Activated T-cell treated with anti-CD3 and anti-CD28 coated beads for 24 hours (primary cell): ENCODE measurements at places on chromosomes 5 and 9.
A peak's percentile ranks its signal among the peaks of the same experiment; 100 is the strongest.

GRCh38 chr9:126049896-126050604, 276.6 kb upstream of the MVB12B start:
- no peak for DNase-seq

GRCh38 chr9:97293818-97294217, 13.6 kb upstream of the CCDC180 start:
- DNase-seq, result no peak

- no peak for DNase-seq
Measured at GRCh38 chr5:151572657-151573368, 18.3 kb downstream of the FAT2 start.

- DNase-seq, result no peak
Measured at GRCh38 chr9:136358888-136359287, 4.7 kb downstream of the DNLZ start.

GRCh38 chr9:117720555-117720954, 16.4 kb downstream of the TLR4 start:
- no peak for DNase-seq

GRCh38 chr9:27154908-27155307, 45.9 kb downstream of the TEK start:
- no peak for DNase-seq

GRCh38 chr5:87400305-87400899, 12.3 kb downstream of the CCNH start:
- no peak for DNase-seq

GRCh38 chr5:82327941-82328340, 49.8 kb upstream of the RPS23 start:
- DNase-seq, result no peak

DNA sequence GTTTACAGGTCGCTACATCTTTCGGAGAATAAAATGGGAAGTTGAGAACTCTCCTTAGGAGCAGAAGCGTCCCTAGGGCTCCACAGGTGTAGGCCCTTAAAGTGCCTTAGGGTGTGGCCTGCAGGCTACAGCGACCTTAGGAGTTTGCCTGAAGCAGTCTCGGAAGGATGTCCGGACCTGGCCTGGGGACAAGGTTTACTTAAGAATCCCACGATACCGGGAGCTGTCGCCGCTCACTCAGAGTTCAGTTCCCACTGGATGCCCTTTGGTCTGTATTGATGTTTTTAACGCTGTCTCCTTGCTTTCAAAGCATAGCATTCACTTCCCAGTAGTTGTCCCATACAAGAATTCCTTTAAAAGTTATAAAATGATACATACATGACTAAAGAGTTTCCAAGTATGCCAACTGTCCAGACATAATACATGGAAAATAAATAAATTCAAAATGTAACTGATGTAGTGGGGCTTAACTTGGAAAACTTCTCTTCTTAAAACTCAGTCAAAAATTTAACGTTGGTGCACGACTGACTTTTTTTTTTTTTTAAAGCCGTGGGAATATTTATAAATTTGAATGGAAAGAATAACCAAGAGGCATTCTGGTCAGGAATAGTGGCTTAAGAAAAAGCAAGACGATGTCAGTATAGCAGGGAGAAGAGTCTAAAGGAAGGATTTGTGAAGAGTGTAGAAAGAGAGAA, 848 bp downstream of the RAD50 start:
- peak; percentile 19 for DNase-seq

GRCh38 chr5:127909066-127909465, 174.5 kb upstream of the SLC12A2 start:
- no peak for DNase-seq

- no peak for DNase-seq
Measured at GRCh38 chr5:62956597-62956996, 378.0 kb downstream of the LRRC70 start.

- DNase-seq, result no peak
Measured at GRCh38 chr5:81854915-81855314, 104.0 kb upstream of the SSBP2 start.

- no peak for DNase-seq
Measured at GRCh38 chr5:71864730-71865601, 145.9 kb downstream of the CARTPT start.

- DNase-seq, result no peak
Measured at GRCh38 chr5:83097689-83098231, 20.4 kb downstream of the XRCC4 start.

DNA sequence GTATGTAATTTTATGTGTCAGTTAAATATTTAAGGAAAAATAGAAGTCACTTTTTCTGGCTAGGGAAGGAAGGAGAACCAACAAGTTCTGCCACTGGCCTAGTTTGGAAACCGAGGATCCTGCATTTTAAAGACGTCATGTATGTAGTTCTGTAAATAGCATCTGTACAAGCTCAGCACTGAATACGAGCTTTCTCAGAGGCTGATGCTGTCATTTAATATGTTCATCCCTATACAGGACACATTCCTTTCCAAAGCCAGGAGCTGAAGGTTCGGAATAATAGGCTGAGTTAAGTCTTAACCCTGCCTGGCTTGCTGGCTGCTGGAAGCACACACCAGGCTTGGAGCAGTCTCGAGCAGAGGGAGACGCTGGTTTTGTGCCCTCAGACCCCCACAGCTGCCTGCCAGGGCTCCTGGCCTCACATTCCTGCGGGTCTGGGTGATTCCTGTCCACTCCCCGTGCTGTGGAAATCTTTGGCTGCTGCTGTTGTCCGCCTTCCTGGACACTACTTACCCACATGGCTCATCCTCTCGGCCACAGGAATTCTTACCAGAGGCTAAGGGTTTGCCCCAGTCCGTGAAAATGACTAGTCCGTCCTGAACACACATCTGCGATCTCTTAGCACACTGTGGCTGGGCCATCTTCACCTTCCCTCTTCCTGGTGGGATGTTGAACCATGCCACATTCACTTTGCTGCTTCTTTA, 36.6 kb downstream of the SLC46A2 start:
- no peak for DNase-seq

GRCh38 chr9:89513837-89514236, 15.9 kb upstream of the SEMA4D start:
- no peak for DNase-seq

GRCh38 chr5:167688341-167689130, 602.9 kb upstream of the WWC1 start:
- no peak for DNase-seq

DNA sequence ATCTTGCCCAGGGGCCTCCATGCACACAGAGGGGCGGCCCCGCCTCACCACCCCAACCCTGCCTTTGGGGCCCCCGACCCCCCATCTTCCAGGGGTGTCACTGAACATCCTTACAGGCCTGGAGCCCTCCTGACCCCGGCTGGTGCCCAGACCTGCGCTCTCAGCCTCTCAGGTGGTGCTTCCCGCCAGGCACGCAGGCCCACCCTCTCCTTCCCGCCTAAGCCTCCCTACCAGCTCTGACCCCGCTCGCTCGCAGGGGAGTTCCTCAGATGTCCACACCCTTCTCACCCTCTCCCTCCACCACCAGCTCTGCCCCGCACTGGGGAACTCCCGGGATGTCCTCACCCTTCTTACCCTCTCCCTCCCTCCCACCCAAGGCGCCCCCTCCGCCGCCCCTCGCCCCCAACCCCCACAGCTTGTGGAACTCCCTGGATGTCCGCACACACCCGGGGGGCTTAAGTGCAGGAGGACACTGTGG, 12.3 kb upstream of the QRFP start:
- no peak for DNase-seq

GRCh38 chr5:154840435-154841272, 9.7 kb downstream of the FAXDC2 start:
- no peak for DNase-seq

DNA sequence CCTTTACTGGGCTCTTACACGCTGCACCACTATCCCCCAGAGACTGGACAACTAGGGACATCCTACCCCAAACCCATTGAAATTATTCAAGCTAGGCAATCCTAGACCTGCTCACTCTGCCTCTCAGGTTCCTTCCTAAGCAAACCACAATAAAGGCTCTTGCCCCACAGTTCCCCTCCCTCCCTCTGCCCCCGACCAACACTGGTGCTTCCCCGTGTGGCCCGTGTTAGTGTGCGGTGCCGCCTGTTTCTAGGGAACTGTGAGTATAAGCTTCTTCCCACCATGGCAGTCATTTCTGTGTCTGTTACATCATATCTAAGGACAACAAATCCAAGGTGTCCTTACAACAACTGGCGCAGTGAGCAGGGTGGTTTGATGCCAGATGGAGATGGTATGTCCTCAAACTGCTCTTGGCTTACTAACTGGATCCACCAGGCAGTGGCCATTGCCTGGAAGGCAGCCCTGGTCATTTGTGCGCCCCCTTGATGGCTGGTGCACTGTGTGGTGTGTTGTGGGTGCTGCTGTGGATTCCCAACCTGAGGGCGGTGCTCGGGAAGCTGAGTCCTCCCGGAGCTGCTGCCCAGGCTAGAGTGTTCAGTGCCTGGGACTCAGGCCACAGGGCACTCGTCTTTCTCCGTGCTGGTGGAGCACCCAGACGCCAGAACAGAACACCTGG, 8.4 kb upstream of the MXD3 start:
- DNase-seq, result no peak

DNA sequence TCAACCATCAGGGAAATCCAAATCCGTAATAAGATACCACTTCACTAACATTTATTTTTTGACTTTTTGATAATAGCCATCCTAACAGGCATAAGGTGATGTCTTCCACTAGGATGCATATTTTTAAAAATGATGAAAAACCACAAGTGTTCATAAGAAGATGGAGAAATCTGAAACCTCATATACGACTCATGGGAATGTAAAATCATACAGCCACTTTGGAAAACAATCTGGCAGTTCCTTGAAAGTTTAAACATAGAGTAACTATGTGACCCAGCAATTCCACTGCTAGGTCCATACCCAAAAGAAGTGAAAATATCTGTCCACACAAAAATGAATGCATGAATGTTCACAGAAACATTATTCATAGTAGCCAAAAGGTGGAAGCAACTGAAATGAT, 431.0 kb downstream of the ENC1 start:
- no peak for DNase-seq

GRCh38 chr5:160869989-160870521, 18.0 kb upstream of the ATP10B start:
- DNase-seq, result no peak
